ENCODE measurements at places on chromosomes 7 and 10.

GRCh38 chr10:43078986-43079273, 2.1 kb downstream of the RET start:
- no peak for DNase-seq

DNA sequence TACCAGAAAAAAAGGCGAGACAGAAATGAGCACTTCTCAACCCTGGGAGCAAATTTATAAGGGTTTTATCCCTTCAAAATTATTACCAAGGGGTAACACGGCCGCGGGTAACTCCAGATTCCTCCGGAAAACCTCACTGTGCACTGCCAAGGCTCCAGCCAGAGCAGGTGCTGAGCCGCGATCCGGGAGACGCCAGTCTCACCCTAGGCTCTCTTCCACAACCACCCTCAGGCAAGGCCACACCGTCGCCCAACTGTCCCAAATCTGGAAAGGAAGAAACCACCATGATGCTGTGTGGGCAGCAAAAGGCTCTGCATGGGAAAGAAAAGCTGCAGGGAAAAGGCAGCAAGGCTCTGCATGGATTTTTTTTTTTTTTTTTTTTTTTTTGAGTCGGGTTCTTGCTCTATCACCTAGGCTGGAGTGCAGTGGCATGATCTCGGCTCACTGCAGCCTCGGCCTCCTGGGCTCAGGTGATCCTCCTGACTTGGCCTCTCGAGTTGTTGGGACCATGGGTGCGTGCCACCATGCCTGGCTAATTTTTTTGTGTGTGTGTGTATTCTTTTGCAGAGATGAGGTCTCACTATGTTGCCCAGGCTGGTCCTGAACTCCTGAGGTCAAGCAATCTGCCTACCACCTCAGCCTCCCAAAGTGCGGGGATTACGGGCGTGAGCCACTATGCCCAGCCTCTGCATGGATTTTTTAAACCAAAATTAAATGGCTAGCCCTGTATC, 39.0 kb downstream of the MAD1L1 start:
- DNase-seq: no peak

- no peak for DNase-seq
Measured at GRCh38 chr10:113511419-113511818, 41.4 kb upstream of the HABP2 start.

- DNase-seq: no peak
Measured at GRCh38 chr7:45698303-45699014, 124.3 kb downstream of the ADCY1 start.

GRCh38 chr10:110803830-110804338, 67.8 kb upstream of the PDCD4 start:
- DNase-seq: peak; percentile 53

DNA sequence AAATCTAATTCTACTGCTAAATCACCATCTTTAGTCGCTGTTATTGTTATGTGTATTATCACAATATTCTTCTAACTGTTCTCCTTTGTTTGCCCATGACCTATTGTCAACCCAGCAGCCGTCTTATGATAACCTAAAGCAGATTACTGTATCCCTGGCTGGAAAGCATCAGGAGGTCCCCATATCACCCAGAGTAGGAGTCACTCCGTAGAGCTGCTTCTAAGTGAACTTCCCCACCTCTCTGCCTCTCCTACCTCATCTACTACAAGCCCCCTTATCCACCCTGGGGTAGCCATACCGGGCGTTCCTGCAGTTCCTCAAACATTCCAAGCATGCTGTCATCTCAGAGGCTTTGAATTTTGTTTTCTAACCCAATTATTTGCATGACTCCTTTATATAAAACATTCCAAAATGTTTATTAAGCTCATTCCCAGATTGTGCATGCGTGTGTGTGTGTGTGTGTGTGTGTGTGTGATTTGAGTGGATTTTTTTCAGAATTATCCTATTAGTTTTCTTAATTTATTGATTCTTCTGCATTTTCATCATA, 39.7 kb downstream of the POU6F2 start:
- DNase-seq: no peak

- no peak for DNase-seq
Measured at GRCh38 chr7:17368856-17369524, 70.5 kb downstream of the AHR start.

DNA sequence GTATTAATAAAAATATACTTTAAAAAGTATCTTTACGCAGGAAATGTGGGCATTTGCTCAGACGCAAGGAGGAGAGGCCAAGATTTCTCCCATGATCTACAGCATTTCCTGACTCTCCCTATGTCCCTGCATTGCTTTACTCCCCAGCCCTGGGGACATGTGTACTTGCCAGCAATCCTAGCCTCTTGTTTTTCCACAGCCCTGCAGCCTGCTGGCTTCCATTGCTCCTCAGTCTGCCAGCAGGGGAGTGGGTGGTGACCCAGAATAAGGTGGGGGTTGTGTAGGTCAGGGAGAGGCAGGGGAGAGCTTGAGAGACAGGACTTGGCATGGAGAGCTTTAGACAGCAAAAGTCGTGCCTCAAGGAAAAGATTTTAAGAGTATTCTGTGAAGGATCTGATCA, 307.7 kb downstream of the CDK14 start:
- no peak for DNase-seq

DNA sequence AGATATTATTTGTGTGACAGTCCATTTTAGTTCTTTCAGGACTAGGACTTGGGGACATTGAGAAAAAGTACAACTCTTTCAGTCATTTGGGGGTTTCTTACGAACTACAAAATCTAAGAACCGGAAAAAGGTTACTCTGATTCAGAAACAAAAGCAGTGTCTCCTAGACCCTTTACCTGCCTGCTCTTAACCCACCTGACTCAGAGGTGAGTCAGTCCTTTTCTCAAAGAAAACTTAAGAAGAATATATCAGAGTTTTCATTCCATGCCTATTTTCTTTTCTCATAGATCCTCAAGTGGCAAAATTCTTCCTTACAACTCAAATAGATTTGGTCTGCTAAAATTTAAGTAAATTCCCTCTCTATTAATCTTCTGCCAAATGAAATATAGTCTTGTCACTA, 114.9 kb upstream of the PTN start:
- DNase-seq: no peak

DNA sequence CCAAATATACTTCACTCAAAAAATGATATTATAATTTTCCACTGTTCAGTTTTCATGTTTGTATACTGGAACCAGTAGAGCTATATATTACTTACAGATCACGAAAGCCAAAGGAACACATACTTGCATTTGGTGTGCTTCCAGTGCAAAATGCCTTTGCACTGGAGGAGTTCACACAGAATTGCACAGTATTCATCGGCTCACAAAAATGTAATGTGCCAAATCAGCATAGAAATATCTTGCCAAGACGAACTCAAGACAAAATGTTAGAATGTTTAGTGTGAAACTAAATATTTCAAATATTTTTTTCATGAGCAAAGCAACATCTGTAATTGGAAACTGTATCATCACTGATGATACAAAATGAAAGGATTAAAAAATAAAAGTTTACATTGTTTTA, 646.2 kb upstream of the SEMA3D start:
- peak; percentile 68 for DNase-seq

GRCh38 chr7:134126146-134126545, 994 bp upstream of the LRGUK start:
- DNase-seq: no peak

GRCh38 chr10:110324805-110325280, 20.1 kb upstream of the SMNDC1 start:
- DNase-seq: no peak

- DNase-seq: no peak
Measured at GRCh38 chr10:79208251-79208983, 138.9 kb upstream of the PPIF start.

- DNase-seq: no peak
Measured at GRCh38 chr10:131700032-131700431, 200.8 kb upstream of the PPP2R2D start.

DNA sequence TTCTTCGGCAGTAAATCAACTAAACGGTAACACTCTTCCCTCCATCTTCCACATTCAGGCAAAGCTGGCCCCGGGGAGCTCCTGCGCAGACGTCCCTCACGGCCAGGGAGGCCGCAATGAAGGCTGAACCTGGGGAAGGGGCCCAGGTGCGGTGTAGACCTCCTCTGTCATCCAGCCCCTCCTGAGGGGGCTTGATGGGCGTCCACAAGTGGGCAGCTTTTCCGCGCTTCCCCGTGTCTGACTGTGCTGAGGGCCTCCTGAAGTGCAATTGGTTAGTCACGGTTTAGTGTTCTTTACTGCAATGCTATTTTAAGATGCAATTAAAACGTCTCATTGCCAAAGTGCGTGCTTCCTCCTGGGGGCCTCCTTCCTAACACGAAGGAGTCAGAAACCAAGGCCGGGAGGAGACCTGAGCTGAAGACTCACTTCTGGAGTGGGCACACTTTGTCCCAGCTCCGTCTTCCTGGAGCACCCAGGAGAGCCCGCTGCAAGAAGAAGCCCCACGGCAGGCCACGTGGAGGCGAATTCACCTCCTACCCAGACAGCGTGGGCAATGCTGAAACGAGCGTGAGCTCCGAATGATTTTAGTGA, 173.3 kb downstream of the ELFN1 start:
- no peak for DNase-seq

GRCh38 chr7:139557857-139558581, 34.5 kb downstream of the CLEC2L start:
- no peak for DNase-seq

DNA sequence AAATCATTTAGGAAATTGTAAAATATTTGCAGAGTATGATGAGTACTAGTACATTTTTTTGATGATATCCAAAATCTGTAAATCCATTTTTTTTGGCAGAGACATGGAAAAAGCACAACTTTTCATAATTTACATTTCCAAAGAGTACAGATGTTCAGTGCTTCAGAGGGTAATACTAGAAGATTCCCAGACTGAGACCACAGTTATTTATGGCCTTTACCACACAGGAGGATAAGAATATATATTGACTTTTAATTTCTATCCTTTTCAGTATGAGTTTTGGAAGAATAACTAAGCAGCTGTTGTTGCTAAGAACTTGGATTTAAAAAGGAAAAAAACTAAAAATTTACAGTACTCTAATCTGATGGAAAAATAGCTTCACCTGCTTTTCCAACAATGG, 61.9 kb downstream of the HGF start:
- no peak for DNase-seq

DNA sequence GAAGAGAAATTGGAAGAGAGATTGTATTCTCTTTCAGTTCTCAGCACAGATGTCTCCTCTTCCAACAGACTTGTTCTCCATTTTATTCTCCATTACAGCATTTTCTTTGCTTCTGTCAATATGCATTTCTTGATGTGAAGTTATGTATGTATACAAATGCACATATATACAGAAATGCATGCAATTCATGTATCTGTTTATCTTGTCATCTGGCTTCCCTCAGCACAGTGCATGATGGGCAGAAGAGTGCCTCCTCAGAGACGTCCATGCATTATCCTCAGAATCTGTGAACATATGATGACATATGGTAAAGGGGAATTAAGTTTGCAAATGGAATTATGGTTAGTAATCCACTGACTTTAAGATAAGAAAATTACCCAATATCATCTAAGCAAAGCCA, 106.7 kb upstream of the VWC2 start:
- DNase-seq: no peak

DNA sequence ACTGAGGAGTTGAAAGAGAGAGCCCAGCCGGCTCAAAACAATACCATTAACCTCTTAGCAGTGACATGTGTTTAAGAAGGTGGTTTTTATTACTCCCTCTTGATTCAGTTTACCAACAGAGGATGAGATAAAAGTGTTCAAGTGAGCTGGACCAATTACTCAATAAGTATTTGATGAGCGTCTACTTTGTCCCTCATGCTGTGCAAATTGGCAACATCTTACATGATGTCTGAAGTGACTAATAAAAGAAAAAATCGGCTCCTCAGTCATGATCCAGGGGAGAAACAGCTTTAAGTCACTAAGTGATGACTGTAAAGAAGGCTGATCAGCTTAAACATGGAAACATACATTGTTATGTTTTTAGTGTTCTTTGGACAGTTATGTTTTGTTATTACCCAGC, 7.8 kb downstream of the WNT16 start:
- DNase-seq: no peak

DNA sequence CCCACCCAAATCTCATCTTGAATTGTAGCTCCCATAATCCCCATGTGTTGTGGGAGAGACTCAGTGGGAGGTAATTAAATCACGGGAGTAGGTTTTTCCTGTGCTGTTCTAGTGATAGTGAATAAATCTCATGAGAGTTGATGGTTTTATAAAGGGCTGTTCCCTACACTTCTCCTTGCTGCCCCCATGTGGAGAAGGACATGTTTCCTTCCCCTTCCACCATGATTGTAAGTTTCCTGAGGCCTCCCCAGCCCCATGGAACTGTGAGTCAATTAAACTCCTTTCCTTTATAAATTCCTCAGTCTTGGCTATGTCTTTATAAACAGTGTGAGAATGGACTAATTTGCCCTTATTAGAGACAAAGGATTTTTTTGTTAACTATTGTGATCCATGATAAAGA, 48.5 kb upstream of the MKX start:
- DNase-seq: peak; percentile 20

DNA sequence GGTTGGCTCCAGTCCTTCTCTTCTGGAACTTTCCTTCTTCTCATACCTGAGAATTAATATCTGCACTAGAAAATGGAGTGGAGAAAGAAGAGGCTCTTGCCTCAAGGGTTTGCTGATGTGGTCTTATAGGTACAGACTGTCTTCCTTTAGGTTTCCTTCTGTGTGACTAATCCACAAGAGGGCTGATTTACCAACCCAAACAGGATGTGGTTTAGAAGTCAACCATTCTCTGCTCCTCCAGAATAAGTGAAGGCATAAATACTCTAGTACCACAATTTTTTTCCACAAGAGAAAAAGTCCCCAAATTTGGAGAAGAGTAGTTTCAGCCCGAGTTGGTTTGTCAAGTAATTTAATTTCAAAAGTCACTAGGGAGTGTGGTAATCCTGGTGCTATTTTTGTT, 85.8 kb downstream of the NRP1 start:
- peak; percentile 80 for DNase-seq

DNA sequence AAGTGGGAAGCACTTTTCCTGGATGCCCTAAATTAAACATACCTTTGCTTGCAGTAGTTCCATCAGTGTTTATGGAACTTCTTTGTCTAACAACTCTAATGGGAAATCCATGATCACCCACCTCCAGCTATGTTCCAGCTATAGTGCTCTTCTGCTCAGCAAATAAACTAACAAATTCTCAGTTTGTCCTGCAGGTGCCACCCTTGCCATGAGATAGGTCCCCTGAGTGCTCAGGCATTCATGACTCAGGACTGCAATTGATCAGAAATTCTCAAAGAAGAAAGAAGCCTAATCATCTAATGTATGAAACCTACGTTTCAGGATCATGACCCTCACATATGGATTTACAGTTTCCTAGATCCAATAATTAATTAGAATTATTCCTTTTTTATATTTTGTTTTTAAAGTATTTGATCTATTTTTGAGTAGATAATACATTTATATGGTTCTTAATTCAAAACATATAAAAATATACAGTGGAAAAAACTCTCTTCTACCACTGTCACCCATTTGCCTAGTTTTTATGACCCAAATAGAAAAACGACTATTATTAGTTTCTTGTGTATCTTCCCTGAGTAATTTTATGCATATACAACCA, 48.7 kb upstream of the DYNC1I1 start:
- peak; percentile 28 for DNase-seq

DNA sequence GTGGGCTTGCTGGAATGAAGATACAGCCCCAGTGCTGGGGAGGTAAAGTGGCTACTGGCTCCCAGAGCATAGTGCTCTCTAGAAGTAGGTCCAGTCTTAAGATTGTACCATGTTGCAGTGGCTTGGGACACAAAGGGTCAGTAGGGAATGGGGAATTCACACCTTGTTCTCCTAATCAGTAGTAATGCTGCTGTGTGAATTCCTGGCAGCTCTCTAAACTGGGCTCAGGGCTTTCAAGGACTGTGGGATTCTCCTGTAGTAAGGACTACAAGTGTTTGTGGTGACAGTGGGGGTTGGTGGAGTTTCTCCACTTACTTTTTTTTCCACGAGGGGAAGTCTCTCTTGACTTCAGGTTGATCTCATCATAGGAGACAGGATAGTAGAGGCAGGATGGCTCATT, 226.2 kb upstream of the TEX47 start:
- DNase-seq: no peak
